Suprapubic skin (tissue), 4 donors: ENCODE measurements at places on chromosomes 5 and 9. TPM values are rescaled to one million over a fixed set of nuclear protein-coding genes. Genes with fewer than 3 reads are reported as not detected.

Gene GPR150
- 0.60 TPM for total RNA-seq

Gene KCTD16
- not detected for total RNA-seq

Gene SPINK6
- 2.3 TPM for total RNA-seq

Gene NFIL3
- 58.5 TPM for total RNA-seq

Gene SERF1A
- 1.8 TPM for total RNA-seq

Gene DMRTA1
- total RNA-seq, result 0.96 TPM

Gene FOXD4L6
- 0.72 TPM for total RNA-seq

Gene C9orf43
- total RNA-seq, result 2.0 TPM

Gene OTULINL
- 3.3 TPM for total RNA-seq

Gene CDKN2B
- total RNA-seq, result 50.9 TPM

Gene LHFPL2
- total RNA-seq, result 11.6 TPM

Gene SHOC1
- 1.2 TPM for total RNA-seq

Gene ZNF879
- total RNA-seq, result 1.6 TPM

Gene PHF24
- total RNA-seq, result 1.4 TPM

Gene JMY
- 18.0 TPM for total RNA-seq

Gene TAF9
- 37.7 TPM for total RNA-seq

Gene TNFSF8
- 4.0 TPM for total RNA-seq

Gene SLC23A1
- total RNA-seq, result 2.3 TPM

Gene MARCHF3
- 22.0 TPM for total RNA-seq

Gene ADAMTSL1
- 0.32 TPM for total RNA-seq

Gene DOLPP1
- 9.7 TPM for total RNA-seq

Gene ORM2
- total RNA-seq, result not detected

Gene SUSD3
- total RNA-seq, result 6.4 TPM

Gene ANXA1
- total RNA-seq, result 523 TPM

Gene ZNF883
- total RNA-seq, result 0.31 TPM

Gene COL27A1
- 20.1 TPM for total RNA-seq

Gene LIFR
- total RNA-seq, result 71.4 TPM

Gene TSLP
- total RNA-seq, result 1.4 TPM

Gene DBH
- not detected for total RNA-seq

Gene ECSCR
- total RNA-seq, result 13.3 TPM

Gene KIF3A
- total RNA-seq, result 7.1 TPM

Gene FBN2
- total RNA-seq, result 0.98 TPM

Gene LOX
- 10.9 TPM for total RNA-seq

Gene ARSK
- total RNA-seq, result 8.0 TPM

Gene CLIC3
- total RNA-seq, result 120 TPM

Gene DDX4
- not detected for total RNA-seq

Gene NIM1K
- 3.0 TPM for total RNA-seq

Gene SPTLC1
- total RNA-seq, result 105 TPM

Gene CCDC180
- 1.9 TPM for total RNA-seq

Gene THG1L
- total RNA-seq, result 12.3 TPM

Gene TNC
- total RNA-seq, result 24.7 TPM

Gene AIF1L
- total RNA-seq, result 16.5 TPM

Gene FAM78A
- 1.4 TPM for total RNA-seq

Gene TEK
- 2.0 TPM for total RNA-seq

Gene HNRNPH1
- 260 TPM for total RNA-seq

Gene RETREG1
- 26.1 TPM for total RNA-seq

Gene ADAMTSL2
- total RNA-seq, result 0.60 TPM

Gene AQP7
- 66.5 TPM for total RNA-seq

Gene MARVELD2
- total RNA-seq, result 27.3 TPM

Gene PCDHB9
- total RNA-seq, result 1.1 TPM

Gene LPCAT1
- total RNA-seq, result 21.0 TPM

Gene PTRH1
- total RNA-seq, result 44.4 TPM
